ENCODE measurements at places on chromosomes 16 and 17.

- H3K27ac ChIP-seq, result no peak overlapping the region
- no peaks in the 10 kb centered on the region for H3K27me3 ChIP-seq
- peaks cover 4% of the 10 kb centered on the region for H3K36me3 ChIP-seq
- no peak overlapping the region for H3K4me3 ChIP-seq
- no peak for DNase-seq
These were observed 17.3 kb downstream of the MILR1 start for GRCh38 chr17:64466019-64466735.

DNA sequence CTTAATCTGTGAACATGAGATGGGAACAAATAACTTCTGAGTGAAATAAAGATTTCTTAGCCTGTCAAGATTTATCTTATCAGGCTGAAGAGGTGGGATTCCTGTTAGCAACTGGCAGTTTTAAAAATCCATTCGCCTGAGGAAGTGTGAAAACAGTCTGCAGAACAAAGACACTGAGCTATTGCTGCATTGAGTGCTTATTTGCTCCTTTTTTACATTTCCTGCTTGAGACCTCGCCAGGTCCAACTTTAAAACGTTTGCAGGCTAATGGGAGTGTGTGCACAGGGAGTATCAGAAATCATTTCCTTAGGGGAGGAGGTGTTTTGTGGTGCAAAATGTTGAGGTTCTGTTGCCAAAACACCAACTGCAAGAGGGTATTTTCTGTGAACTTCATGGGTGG lies 957.8 kb upstream of the RBFOX1 start:
- no peaks in the 10 kb centered on the region for H3K36me3 ChIP-seq
- H3K27me3 ChIP-seq, result no peaks in the 10 kb centered on the region
- no peak for DNase-seq
- H3K4me3 ChIP-seq, result no peak overlapping the region
- no peak overlapping the region for H3K27ac ChIP-seq

DNA sequence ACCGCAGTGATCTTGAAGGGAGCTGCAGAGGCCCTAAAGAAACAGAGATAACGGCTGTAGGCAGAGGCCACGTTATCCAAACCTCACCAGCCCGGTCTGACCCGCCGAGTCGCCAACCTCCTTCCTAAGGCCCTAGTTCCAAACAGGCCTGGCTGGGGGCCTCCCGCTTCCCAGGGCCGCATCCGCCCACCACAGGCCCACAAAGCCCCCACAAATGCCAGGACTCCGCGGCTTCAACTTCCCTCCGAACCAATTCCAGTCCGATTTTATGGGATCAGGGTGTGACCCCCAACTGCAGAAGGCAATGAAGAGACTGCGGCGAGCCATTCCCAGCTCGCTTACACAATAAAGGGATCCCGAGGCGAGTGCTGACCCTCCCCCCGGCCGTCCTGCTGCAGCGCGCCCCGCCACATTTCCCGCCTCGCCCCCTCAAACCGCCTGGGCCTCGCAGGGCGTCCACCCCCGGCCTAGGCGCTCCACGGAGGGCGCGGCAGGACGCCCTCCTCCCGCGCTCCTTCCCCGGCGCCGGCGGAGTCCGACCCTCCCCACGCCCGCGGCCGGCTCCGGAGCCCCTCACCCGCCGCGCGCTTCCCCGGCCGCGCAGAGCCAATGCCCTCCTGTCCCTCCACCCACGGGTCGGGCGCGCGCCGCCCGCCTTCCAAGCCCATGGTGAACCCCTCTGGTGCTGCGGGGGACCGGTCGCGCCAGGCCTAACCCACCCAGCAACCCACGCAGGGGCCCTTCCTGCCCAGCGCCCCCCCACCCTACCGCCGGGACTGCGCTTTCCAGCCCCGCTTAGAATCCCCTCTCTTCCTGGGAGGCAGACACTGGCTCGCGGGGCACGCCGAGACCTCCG lies 926 bp downstream of the MYH10 start:
- H3K4me3 ChIP-seq, result peak overlapping the region; percentile 96
- H3K4me1 ChIP-seq, result peaks cover 10% of the 10 kb centered on the region
- peaks cover 27% of the 10 kb centered on the region for H3K36me3 ChIP-seq
- peak overlapping the region; percentile 85 for H3K27ac ChIP-seq
- DNase-seq, result peak; percentile 12

DNA sequence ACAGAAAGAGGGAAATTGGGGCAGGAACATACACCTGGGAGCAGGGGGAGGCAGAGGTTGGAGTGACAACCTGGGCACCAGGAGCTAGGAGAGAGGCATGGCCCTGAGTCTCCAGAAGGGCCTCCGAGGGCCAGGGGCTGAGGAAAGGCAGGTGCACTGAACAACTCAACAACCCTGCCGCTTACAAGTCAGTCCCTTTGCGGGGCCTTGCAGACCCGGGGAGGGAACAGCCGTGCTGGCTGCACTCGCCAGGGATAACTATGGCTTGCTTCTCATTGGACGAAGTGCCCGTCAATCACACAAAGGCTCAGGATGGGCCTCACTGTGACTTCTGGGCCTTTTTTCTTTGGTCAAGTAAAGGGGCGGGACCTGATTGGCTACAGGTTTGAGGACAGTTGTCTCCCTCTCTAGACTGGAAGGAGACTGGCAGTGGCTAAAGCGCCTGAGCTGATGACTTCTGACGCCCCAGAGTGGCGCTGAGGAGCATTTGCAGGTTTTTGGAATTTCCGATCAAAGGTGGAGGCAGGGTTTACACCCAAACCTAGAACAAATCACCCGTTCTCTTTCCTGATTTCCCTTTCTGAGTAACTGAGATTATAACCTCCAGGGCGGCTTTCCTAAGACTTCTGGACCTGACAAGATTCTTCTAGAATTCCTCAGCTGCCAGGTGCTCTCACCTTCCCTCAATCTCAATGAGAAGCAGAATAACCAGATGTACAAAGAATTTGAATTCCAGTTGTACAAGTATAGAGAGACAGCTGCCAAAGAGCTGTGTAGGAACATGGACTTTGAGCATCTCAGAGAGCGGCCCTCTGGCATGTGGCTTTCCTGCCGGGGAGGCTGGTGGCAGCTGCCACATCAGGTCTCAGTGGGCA lies 27.6 kb upstream of the ST6GALNAC2 start:
- no peaks in the 10 kb centered on the region for H3K4me1 ChIP-seq
- DNase-seq, result no peak
- no peak overlapping the region for H3K4me3 ChIP-seq

GRCh38 chr16:11674001-11674817 lies 6.0 kb downstream of the SNN start:
- no peaks in the 10 kb centered on the region for H3K27me3 ChIP-seq
- H3K36me3 ChIP-seq, result peaks cover 44% of the 10 kb centered on the region
- peaks cover 70% of the 10 kb centered on the region for H3K4me1 ChIP-seq
- H3K4me3 ChIP-seq, result peak overlapping the region; percentile 30

DNA sequence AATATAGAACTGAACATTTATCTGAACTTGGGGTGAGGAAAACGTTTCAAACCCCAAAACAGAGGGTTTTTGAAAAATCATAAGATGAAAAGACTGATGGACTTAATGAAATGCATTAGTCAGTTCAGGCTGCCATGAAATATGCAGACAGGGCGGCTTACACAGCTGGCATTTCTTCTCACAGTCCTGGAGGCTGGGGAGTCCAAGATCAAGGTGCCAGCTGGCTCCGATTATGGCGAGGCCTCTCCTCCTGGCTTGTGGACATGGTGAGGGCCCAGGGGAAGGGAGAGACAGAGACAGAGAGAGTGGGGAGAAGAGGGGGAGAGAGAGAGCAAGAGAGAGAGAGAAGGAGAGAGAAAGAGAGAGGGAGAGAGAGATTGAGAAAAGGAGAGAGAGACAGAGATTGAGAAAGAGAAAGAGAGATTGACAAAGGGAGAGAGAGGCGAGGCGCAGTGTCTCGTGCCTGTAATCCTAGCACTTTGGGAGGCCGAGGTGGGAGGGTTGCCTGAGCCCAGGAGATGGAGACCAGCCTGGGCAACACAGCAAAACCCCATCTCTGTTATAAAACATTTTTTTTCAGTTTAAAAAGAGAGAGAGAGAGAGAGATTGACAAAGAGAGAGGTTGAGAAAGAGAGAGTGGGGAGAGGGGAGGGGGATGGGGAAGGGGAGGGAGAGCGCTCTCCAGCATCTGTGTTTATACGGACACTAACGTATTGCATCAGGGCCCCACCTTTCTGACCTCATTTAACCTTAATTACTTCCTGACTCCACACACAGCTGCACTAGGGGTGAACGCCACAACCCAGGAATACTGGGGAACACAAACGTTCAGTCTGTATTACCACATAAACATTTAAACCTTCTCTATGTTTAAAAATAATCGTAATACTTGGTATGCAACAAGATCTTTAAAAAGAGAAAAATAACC lies 24.6 kb upstream of the RPH3AL start:
- no peaks in the 10 kb centered on the region for H3K4me1 ChIP-seq
- no peak for DNase-seq
- H3K36me3 ChIP-seq, result no peaks in the 10 kb centered on the region
- no peak overlapping the region for H3K4me3 ChIP-seq
- H3K27me3 ChIP-seq, result no peaks in the 10 kb centered on the region

GRCh38 chr17:64152428-64153125 lies 22.6 kb upstream of the ERN1 start:
- DNase-seq, result no peak
- no peak overlapping the region for H3K4me3 ChIP-seq
- no peaks in the 10 kb centered on the region for H3K27me3 ChIP-seq

GRCh38 chr17:17352836-17353624 lies 49.9 kb downstream of the NT5M start:
- no peak overlapping the region for H3K27ac ChIP-seq
- peaks cover 8% of the 10 kb centered on the region for H3K4me1 ChIP-seq
- H3K4me3 ChIP-seq, result no peak overlapping the region
- peaks cover 10% of the 10 kb centered on the region for H3K27me3 ChIP-seq

- no peak overlapping the region for H3K27ac ChIP-seq
- H3K4me1 ChIP-seq, result no peaks in the 10 kb centered on the region
- H3K36me3 ChIP-seq, result peaks cover 14% of the 10 kb centered on the region
- H3K4me3 ChIP-seq, result no peak overlapping the region
- H3K27me3 ChIP-seq, result no peaks in the 10 kb centered on the region
These were observed 37.8 kb upstream of the ULK2 start for GRCh38 chr17:19905502-19905901.

- no peaks in the 10 kb centered on the region for H3K27me3 ChIP-seq
- H3K4me3 ChIP-seq, result peak overlapping the region; percentile 96
- H3K4me1 ChIP-seq, result peaks cover 46% of the 10 kb centered on the region
- peaks cover 96% of the 10 kb centered on the region for H3K36me3 ChIP-seq
These were observed 831 bp downstream of the RPL13 start for GRCh38 chr16:89561142-89561883.

DNA sequence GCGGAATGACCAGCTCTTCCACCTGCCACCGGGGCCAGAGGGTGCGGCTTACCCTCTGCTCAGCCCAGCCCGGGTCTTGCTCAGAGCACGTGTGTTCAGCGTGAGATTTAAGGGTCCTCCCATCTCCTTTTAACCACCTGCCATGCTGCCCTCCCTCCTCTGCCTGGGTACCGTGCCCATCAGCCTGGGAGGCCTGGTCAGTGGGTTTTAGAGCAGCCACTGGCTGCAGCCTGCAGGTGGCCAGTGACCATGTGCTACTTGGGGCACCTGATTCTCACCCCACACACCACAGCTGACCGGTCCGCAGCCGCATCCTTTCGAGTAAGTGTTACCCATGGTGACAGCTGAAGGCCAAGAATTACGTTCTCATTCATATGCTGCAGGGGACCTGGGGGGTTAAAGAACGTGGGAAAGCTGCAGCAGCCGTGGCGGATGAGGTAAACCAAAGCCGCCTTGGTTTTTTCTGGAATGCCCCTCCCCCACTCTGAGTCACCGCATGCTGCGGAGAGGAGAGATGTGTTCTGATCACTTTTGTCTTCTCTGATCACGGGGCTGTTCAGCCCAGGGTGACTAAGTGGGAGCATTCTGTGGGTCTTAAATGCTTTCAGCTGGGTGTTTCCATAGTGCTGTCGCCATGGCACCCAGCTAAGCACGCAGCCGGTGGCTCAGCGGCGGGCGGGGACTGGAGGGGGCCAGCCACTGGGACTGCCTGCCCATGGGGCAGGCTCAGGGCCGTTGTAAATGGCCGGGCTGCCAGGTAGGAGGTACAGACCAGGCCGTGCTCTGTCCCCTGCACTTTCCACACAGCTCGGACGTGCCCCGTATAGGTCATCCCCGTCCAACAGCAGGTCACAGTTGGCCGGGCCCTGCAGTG lies 59.8 kb downstream of the BAIAP2 start:
- no peaks in the 10 kb centered on the region for H3K27me3 ChIP-seq
- peaks cover 14% of the 10 kb centered on the region for H3K36me3 ChIP-seq
- H3K4me1 ChIP-seq, result peaks cover 33% of the 10 kb centered on the region
- peak overlapping the region; percentile 10 for H3K4me3 ChIP-seq

DNA sequence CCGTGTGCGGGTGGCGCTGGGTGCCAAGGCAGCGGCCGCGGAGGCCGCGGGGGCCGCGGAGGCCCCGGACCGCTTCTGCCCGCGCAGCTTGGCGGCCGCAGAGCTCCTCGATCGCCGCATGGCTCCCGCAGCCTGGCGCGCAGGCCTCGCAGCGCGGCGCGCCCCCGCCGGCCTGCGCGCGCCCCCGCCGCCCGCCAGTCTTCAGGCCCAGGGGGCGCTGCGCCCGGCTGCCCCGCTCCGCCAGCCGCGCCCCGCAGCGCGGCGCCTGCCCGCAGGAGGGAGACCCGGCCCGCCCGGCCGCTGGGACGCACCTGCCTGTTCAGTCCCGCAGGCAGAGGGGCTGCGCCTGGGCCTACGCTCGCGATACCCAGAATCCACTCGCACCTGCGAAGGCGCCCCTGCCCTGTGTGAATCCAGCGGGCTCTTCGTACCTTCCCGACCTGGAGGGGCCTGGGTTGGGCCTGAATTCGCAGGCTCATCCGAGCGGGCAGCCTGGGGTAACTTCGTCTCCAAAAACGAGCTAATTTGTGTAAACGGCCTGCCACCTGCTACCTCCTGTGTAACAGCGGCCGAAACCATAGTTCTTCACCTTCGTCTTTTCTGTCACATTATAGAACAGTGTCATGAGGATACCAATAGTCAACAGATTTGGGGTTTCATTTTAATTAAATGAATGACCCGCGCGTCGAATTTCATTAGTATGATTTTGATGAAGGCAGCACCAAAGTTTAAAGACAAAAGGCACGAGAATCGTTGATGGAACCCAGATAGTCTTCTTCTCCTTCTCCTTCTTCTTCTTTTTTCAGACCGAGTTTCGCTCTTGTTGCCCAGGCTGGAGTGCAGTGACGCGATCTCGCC lies at the start of gene CENPV:
TSS of gene CENPV (minus strand) at position 153 of the 858 bp plus-strand sequence. CDS start at position 120, 33 bp downstream.
- peak within 1 kb of the TSS; percentile 80 for H3K4me3 ChIP-seq
- H3K4me1 ChIP-seq, result no peaks in the 10 kb centered on the region
- DNase-seq, result peak; percentile 66
- no peak within 1 kb of the TSS for H3K27ac ChIP-seq
- H3K36me3 ChIP-seq, result peaks cover 23% of the 10 kb centered on the region
